Eye (tissue), 1 donor: ENCODE measurements at places on chromosomes 16 and 17.

DNA sequence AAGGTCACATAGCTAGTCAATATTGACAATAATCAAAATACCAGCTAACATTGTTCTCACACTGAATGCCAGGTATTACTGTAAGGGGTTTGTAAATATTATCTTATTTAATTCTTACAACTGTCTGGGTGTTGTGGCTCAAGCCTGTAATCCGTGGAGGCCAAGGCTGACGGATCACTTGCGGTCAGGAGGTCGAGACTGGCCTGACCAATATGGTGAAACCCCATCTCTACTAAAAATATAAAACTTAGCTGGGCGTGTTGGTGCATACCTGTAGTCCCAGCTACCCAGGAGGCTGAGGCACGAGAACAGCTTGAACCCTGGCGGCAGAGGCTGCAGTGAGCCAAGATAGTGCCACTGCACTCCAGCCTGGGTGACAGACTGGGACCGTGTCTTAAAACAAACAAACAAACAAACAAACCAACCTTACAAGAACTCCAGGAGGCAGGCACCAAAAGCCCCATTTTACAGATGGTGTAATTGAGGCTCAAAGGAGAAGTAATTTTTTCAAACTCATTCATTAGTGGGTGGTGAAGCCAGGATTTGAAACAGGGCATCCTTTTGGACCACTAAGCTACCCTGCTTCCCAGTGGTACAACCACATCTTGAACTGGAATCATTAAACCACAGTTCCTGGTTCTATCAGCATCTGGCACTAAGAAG, 104.3 kb downstream of the XYLT1 start:
- no peak for DNase-seq

- DNase-seq = no peak
These were observed 251.4 kb downstream of the PHKB start for GRCh38 chr16:47712276-47713224.

GRCh38 chr17:37089956-37090355, 141.2 kb downstream of the AATF start:
- no peak for DNase-seq

DNA sequence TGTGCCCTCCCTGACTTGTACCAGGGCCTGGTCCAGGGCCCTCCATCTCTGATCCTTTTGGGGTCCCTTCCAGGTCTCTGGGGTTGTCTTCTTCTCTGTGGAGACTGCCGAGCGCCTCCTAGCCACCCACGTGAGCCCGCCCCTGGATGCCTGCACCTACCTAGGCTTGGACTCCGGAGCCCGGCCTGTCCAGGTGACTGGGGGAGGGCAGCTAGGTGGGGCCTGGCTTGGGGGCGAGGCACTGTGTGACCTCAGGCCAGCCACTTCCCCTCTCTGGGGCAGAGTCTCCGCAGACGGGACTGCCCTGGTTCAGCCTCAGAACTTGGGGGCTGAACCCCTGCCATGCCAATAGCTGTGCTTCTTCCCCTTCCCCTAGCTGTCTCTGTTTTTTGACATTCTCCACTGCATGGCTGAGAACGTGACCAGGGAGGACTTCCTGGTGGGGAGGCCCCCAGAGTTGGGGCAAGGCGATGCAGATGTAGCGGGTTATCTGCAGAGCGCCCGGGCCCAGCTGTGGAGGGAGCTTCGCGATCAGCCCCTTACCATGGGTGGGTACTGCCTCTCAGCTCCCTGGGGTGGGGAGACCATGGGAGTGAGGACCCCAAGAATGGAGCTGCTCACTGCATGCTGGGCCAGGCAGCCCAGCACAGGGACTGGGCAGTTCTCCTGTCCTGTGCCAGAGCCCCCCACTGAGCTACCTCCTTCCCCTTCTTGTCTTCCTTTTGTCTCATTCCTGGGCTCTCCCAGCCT, 14.6 kb downstream of the FCSK start:
- no peak for DNase-seq

GRCh38 chr17:47273245-47273644, 19.6 kb downstream of the ITGB3 start:
- DNase-seq = no peak

GRCh38 chr17:62085511-62086408, 20.7 kb upstream of the MED13 start:
- no peak for DNase-seq

DNA sequence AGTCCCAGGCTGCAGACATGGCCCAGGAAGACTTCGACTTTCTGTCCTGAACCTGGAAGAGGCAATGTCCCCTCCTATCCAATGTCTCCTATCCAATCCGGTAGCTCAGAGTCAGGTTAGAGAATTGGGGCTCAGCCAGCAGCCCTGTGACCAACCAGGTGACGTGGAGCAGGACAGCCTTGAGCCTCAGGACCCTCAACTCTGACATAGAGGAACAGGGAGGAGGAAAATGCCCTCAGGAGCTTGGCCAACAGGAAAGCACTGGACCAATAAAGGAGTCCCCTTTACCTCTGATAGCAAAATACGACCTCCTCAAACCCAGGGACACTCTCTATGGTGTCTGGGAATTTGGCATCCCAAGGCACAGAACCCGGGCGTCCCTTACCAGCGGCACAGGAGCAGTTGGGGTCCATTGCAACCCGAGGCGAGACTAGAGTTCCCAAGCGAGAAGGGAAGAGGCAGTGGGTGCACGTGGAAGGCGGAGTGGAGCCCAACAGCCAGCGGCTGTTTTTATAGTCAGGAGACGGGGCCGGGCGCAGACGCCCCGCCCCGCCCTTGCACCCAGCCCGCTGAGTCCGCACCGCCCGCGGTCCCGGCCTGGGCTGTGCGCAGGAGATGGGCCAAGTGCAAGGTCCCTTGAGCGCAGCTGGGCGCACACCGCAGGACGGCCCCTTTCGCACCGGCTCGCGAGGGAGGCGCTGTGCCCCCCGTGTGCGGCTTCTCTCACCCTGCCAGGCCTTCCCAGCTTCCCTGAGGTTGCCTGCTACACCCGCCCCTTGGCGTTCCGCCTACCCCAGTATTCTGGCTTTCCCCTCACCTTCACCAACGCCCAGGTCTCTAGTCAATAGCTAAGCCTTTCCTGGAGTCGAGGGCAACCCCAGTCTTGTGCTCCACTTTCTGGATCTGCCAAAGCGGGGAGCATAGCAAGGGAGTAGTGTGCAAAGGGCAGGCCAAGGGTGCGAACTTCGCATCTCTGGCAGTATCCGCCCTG, at the start of gene MT1G:
Gene MT1G, minus strand, starts transcription at position 485 of the 991 bp plus-strand sequence. Its CDS starts 72 bp downstream, at position 413.
- no peak for DNase-seq

DNA sequence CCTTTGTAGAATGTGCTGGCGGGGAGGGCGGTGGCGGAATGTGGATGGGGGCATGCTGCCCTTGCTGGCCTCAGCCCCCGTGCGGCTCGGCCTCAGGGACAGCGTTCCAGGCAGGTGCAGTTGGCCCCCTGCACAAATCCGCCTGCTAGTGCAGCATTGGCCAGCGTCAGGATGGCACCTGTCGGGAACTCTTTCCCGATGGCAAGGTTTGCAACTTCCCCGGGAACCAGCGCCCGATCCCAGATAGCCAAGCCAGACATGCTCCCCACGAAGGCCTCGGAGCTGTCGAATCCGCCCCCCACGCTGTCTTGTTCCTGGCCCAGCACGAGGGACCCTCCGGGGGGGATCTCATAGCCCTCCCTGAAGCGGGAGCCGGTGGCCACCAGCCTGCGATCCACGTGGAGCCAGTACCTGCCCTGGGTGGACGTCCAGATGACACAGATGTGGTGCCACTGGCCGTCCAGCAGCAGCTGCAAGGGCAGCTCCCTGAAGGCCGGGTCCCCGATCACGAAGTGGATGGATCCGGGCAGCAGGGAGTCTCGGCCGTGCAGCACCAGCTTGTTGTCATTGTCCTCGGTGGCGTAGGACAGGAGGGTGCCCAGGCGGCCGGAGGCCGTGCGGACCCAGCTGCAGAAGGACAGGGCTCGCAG, 2.8 kb downstream of the PTX4 start:
- no peak for DNase-seq

- no peak for DNase-seq
These were observed 111.7 kb downstream of the SDR42E1 start for GRCh38 chr16:81899601-81900000.

- DNase-seq = no peak
These were observed 2.0 kb downstream of the ROGDI start for GRCh38 chr16:4800290-4801041.

GRCh38 chr17:43608313-43608712, 53.4 kb downstream of the MEOX1 start:
- no peak for DNase-seq

DNA sequence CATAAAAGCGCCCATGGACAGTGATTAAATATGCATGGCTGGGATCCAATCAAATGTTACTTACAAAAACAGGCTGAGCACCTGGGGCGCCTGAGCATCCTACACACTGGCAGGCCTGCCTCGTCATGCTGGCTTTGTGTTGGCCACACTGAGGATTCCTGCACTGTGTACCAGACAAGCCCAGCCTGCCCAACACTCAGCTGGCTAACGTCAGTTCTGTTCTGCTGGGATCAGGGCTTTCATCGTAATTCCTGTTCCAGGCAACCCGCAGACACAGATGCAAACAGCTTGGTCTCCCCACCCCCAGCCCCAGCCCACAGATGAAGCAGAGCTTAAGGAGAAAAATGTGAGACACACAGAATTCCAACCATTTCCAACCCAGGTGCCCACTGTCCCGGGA, 30.7 kb downstream of the PIMREG start:
- peak; percentile 50 for DNase-seq
